Mesendoderm (in vitro differentiated cells): ENCODE measurements at places on chromosomes 11 and 22.

DNA sequence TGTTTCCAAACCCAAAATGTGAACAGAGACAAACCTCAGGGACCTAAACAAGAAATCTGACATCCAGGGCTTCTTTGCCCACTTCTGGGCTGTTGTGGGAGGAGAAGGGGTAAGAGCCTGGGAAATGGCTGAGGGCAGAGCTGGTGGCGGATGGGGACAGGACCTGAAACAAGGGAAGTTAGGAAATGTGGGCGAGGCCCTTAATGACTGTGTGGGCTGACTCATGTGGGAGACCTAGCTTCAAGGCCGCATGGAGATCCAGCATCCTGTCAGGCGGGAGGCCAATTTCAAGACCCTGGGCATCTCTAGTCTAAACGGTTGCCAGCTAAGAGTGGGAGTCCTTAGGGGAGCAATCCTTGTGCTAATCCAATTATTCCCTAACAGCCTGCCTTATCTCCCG is 2.1 kb upstream of the OAF start:
- no peak overlapping the region for H3K4me3 ChIP-seq
- H3K27me3 ChIP-seq, result peaks cover 37% of the 10 kb centered on the region
- H3K4me1 ChIP-seq, result peaks cover 7% of the 10 kb centered on the region

DNA sequence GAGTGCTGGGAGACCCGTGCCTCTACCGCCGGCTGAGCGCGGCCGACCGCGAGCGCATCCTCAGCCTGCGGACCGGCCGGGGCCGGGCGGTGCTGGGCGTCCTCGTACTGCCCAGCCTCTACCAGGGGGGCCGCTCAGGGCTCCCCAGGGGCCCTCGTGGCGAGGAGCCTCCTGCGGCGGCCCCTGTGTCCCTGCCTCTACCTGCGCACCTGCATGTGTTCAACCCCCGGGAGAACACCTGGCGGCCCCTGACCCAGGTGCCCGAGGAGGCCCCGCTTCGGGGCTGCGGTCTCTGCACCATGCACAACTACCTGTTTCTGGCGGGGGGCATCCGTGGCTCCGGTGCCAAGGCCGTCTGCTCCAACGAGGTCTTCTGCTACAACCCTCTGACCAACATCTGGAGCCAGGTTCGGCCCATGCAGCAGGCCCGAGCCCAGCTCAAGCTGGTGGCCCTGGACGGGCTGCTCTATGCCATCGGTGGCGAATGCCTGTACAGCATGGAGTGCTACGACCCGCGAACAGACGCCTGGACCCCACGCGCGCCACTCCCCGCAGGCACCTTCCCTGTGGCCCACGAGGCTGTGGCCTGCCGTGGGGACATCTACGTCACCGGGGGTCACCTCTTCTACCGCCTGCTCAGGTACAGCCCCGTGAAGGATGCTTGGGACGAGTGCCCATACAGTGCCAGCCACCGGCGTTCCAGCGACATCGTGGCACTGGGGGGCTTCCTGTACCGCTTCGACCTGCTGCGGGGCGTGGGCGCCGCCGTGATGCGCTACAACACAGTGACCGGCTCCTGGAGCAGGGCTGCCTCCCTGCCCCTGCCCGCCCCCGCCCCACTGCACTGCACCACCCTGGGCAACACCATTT is 3.5 kb downstream of the KLHDC7B start:
- no peak for DNase-seq
- no peaks in the 10 kb centered on the region for H3K27me3 ChIP-seq
- H3K4me1 ChIP-seq, result no peaks in the 10 kb centered on the region
- H3K4me3 ChIP-seq, result no peak overlapping the region

- no peak overlapping the region for H3K4me3 ChIP-seq
- H3K27me3 ChIP-seq, result no peaks in the 10 kb centered on the region
- H3K4me1 ChIP-seq, result peaks cover 16% of the 10 kb centered on the region
- no peaks in the 10 kb centered on the region for H3K36me3 ChIP-seq
- no peak for DNase-seq
Observed at GRCh38 chr22:27666272-27666997, 135.1 kb downstream of the MN1 start.

DNA sequence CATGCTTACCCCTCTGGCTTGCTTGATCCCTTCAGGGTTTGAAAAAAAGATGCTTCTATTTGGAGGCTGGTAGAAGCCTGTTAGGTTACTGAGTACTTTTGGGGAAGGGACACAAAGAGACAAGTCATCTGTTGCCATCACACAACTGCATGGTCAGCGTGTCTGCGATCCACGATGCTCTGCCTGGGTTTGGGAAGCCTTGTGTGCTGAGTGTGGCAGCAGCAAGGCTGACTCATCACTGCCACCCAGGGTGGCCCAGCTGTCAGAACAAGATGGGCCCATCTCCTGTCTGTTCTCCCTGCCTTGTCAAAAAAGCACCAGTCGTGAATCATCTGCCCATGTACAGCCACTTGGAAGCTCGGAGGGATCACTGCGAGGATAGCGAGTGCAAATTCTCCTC is 26.2 kb downstream of the UBASH3B start:
- peak; percentile 46 for DNase-seq
- no peaks in the 10 kb centered on the region for H3K36me3 ChIP-seq
- no peaks in the 10 kb centered on the region for H3K4me1 ChIP-seq
- H3K27ac ChIP-seq, result no peak overlapping the region
- no peaks in the 10 kb centered on the region for H3K27me3 ChIP-seq
- no peak overlapping the region for H3K4me3 ChIP-seq

DNA sequence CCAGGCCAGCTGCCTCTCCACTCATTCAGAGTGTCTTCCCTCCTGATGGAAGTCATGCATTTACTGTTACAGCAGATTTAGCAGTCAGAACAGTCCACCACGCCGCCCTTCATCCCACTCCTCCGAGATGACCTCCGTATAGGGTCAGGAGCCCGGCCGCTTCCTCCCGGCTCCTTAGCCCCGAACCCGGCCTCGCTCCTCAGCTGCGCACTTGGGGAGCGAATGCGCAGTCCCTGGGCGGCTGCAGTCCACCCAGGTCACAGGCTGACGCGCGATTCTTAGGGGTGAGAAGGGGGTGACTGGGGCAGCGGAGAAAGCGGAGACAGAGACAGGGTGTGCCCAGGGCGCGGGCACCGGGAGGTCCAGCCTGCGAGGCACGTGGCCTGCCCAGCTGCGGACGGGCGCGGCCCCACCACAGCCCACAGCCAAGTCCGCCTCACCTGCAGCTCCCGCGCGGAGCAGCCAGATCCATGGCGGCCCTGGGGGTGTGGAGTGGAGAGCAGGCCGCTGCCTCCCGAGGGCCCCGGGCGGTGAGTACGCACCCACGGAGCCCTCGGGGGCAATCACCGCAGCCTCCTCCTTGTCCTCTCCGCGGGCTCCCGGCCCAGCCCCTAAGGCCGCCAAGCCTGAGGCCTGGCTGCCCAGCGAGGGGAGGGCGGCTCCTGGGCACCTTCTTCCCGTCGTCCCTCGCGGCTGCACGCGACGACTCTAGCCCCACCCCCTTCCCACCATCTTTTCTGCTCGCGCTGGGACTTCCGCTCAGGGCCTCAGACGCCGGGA is 286.6 kb downstream of the BRD1 start:
- H3K27ac ChIP-seq, result no peak overlapping the region
- no peaks in the 10 kb centered on the region for H3K4me1 ChIP-seq
- no peak overlapping the region for H3K4me3 ChIP-seq
- H3K27me3 ChIP-seq, result no peaks in the 10 kb centered on the region
